Stimulated activated CD8-positive, alpha-beta memory T cell treated with anti-CD3 and anti-CD28 coated beads, Interleukin-7, amount 100 ng/mL, for 24 hours (primary cell): ENCODE measurements at places on chromosomes 13 and 19.

DNA sequence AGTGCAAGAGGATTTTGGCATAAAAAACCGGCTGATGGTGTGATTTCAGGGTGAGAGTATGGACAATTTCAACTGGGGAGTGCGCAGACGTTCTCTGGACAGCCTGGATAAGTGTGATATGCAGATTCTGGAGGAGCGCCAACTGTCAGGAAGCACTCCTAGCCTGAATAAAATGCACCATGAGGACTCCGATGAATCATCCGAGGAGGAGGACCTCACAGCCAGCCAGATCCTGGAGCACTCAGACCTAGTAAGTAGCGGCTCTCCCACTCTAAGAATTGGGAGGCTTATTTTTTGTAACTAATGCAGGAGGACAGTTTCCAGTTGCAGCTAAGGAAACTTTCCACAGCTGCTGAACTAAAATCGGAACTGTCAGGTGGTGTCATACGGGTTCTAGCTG lies 53.6 kb downstream of the ZAR1L start:
- no peak for DNase-seq

DNA sequence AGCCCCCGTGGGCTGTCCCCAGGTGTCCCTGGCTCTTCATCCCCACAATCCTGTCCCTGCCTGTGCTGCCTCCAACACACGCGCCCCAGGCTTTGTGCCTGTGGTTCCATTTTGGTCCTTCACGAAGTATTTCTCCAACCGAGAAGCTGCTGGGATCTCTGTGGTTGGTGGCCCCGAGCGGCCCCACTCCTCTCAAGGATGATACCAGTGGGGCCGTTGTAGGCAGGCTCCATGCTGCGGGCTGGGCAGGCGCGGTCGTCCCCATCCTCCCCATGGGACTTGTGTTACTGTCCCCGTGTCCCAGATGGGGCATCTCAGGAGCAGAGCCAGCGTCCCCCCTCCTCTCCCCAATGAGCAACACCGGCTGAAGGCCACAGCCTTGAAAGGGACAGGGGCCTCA lies 3.7 kb upstream of the ZNF554 start:
- DNase-seq: no peak

DNA sequence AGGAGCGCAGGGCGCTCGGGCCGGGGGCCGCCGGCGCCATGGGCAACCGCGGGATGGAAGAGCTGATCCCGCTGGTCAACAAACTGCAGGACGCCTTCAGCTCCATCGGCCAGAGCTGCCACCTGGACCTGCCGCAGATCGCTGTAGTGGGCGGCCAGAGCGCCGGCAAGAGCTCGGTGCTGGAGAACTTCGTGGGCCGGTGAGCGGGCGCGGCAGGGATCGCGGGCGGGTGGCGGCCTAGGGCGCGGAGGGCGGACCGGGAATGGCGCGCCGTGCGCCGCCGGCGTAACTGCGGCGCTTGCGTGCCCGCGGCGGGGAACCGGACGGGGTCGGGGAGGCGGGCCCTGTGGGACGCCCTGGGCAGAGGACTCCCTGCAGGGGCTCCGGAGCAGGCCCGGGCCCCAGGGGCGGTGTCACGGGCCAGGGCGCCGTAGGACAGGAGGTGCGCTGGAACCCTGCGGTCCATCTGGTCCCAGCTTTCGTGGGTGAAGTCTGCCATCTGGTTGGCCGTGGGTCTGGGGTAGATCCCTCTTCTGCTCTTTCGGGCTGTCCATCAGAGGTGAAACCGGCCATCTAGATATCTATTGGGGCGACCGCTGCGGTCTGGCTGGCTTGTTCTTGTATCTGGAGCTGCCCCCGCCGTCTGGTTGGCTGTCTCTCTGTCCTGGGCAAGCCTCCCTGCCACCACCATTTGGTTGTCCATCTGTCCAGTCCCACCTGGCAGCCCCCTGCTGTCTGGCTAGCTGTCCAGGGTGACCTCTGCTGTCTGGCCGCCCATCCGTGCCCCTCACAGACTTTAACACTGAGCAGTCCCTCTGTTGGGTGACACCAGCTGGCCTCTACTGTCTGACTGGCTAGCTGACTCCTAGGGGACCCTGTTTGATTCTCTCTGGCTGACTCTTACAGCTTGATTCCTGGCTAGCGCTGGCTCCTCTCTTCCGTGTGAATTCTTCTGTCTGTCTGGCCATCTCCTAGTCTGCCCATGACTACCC lies 622 bp downstream of the DNM2 start:
- DNase-seq: no peak

- DNase-seq: no peak
Measured at GRCh38 chr19:18274219-18274780, at the start of gene IQCN. Gene IQCN (minus strand): TSS chr19:18274452. CDS start chr19:18269478, 4,974 bp downstream.

- no peak for DNase-seq
Measured at GRCh38 chr13:113548778-113549621, 35.6 kb upstream of the TFDP1 start.

- DNase-seq: no peak
Measured at GRCh38 chr13:34751044-34751443, 191.0 kb upstream of the NBEA start.

GRCh38 chr19:33734913-33735312 lies 61.8 kb upstream of the KCTD15 start:
- no peak for DNase-seq

- DNase-seq: no peak
Measured at GRCh38 chr19:55646889-55647731, 902 bp upstream of the CCDC106 start.

- DNase-seq: no peak
Measured at GRCh38 chr19:5141850-5142724, 173.2 kb downstream of the KDM4B start.

DNA sequence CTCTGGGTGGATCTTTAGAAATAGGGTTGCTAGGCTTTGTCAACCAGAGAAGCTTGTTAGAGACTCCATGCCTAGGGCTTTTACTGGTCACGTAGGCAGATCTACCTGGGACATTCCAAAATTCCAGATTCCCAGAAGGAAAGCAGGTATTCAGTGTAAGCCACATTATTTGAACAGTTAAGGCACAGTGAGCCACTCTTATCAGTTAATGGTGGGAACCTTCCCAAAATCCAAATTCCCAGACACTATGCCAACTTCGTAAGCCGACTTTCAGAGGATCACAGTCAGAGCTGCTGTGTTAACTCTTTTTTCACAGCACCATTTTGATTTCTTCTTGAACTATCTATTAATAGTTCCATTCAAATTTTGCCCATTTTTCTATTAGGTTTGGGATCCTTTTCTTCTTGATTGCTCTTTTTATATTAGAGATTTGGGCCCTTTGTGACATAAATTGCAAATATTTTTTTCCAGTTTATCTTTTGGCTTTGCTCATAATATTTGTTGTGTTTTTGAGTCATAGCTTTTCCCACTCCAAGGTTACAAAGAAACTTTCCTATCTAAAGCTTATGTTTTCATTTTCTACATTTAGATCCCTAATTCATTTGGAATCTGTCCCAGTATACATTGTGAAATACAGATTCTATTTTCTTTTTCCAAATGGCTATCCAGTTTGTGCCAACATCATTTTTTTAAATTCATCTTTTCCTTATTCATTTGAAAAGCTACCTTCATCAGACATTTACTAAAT lies 77.3 kb downstream of the DHRS12 start:
- no peak for DNase-seq
